Aorta (tissue), 5 donors: ENCODE measurements at places on chromosomes 12 and 14. TPM values are rescaled to one million over a fixed set of nuclear protein-coding genes. Genes with fewer than 3 reads are reported as not detected.
A peak's percentile ranks its signal among the peaks of the same experiment; 100 is the strongest.

DNA sequence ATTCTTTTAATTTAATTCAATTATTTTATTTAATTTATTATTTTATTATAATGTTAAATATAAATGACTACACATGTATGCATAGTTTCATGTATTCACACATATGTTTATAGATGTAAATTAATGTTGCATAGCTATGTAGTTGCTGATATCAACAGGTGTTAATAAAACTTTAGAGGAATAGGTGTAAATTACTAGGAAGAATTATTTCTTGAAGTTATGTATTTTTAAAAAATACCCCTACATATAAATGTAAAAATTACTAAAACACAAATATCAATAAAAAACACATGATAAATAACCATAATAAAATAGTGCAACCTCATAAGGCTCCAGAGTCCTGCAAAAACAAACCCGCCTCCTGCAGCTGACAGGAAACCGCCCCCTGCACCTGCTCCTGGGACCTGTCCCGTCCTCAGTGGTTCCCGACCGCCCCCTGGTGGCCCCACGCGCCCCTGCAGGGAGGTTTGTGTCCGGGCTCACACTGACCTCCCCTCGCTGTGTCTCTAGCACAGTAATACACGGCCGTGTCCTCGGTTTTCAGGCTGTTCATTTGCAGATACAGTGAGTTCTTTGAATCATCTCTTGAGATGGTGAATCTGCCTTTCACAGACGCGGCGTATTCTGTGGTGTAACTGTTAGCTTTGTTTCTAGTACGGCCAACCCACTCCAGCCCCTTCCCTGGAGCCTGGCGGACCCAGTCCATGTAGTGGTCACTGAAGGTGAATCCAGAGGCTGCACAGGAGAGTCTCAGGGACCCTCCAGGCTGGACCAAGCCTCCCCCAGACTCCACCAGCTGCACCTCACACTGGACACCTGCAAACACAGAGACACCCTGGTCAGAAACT, 1264.0 kb downstream of the TMEM121 start:
- no peaks in the 10 kb centered on the region for H3K27me3 ChIP-seq
- no peaks in the 10 kb centered on the region for H3K4me1 ChIP-seq
- H3K36me3 ChIP-seq: no peaks in the 10 kb centered on the region

- H3K36me3 ChIP-seq: peaks cover 2% of the 10 kb centered on the region
- peak; percentile 14 for DNase-seq
- H3K27ac ChIP-seq: no peak overlapping the region
These were observed 125.2 kb upstream of the FKBP4 start for GRCh38 chr12:2669560-2669959.

- H3K36me3 ChIP-seq: peaks cover 3% of the 10 kb centered on the region
- DNase-seq: no peak
- no peak overlapping the region for H3K27ac ChIP-seq
- H3K27me3 ChIP-seq: no peaks in the 10 kb centered on the region
- no peak overlapping the region for H3K4me3 ChIP-seq
These were observed 41.6 kb downstream of the RNF34 start for GRCh38 chr12:121441555-121441954.

DNA sequence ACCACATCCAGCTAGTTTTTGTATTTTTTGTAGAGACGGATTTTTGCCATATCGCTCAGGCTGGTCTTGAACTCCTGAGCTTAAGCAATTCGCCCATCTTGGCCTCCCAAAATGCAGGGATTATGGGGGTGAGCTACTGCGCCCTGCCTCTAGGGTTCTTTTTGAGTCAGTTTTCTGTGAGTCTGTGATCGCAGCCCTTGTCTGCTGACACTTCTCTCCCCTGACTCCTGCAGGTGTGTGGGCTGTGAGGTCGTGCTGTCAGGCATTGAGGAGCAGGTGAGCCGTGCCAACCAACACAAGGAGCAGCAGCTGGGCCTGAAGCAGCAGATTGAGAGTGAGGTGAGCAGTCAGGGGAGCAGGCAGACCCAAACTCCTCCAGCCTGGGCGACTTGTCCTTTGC, 6.3 kb downstream of the COPS7A start:
- no peak for DNase-seq
- no peak overlapping the region for H3K4me3 ChIP-seq
- H3K27me3 ChIP-seq: no peaks in the 10 kb centered on the region
- no peak overlapping the region for H3K27ac ChIP-seq
- H3K36me3 ChIP-seq: no peaks in the 10 kb centered on the region

Gene RACGAP1
- total RNA-seq: 10.1 TPM

GRCh38 chr14:81273521-81273920, 52.8 kb upstream of the GTF2A1 start:
- H3K4me1 ChIP-seq: no peaks in the 10 kb centered on the region
- H3K36me3 ChIP-seq: no peaks in the 10 kb centered on the region
- DNase-seq: no peak

Gene PRH2
- total RNA-seq: not detected

GRCh38 chr12:108140501-108140900, 11.4 kb downstream of the WSCD2 start:
- H3K4me3 ChIP-seq: no peak overlapping the region
- no peaks in the 10 kb centered on the region for H3K27me3 ChIP-seq
- H3K36me3 ChIP-seq: no peaks in the 10 kb centered on the region
- H3K4me1 ChIP-seq: no peaks in the 10 kb centered on the region

Gene MGAT4C
- total RNA-seq: 1.0 TPM

Gene HOXC12
- 0.45 TPM for total RNA-seq

GRCh38 chr12:80939231-80939950, 1.7 kb upstream of the LIN7A start:
- H3K27ac ChIP-seq: no peak overlapping the region
- H3K36me3 ChIP-seq: no peaks in the 10 kb centered on the region
- H3K27me3 ChIP-seq: no peaks in the 10 kb centered on the region
- no peak overlapping the region for H3K4me3 ChIP-seq

DNA sequence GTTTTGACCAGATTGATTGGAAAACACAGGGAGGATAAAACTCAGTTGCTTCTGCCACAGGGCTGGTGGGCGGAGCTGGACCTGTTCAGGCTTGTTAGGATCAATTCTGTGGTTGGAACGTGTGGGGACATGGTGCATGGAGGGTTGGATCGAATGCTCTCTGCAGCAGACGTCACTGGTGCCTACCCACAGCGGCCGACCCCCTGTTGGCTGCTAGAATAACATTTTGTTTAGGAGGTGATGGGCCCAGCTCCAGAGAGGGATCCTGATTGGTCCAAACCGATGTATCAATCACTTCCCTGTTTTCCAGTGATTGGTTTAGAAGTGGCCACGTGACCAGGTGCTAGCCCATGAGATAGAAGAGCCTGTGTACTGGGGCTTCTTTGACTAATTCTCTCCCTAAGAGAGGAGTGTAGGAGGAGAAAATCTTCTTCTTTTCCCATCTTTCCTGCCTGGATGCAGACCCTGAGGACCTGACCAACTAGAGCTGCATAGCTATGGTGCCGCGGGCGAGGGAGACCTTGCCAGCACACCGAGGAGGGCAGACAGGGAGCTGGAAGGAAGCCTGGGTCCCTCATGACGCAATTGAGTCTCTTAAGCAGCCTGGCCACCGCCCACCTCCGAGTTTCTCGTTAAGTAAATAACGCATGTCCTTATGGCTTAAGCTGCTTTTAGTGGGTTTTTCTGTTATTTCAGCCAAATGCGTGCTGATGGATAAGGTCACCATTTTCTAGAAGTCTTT, 163.5 kb downstream of the AACS start:
- peak; percentile 40 for DNase-seq
- H3K36me3 ChIP-seq: no peaks in the 10 kb centered on the region
- H3K27ac ChIP-seq: no peak overlapping the region
- H3K27me3 ChIP-seq: no peaks in the 10 kb centered on the region

- no peak overlapping the region for H3K4me3 ChIP-seq
- no peak for DNase-seq
- H3K27ac ChIP-seq: no peak overlapping the region
These were observed 35.0 kb downstream of the ACADS start for GRCh38 chr12:120760349-120761254.

Gene RHEBL1
- total RNA-seq: 0.55 TPM

- no peaks in the 10 kb centered on the region for H3K4me1 ChIP-seq
- DNase-seq: no peak
- H3K36me3 ChIP-seq: no peaks in the 10 kb centered on the region
- no peaks in the 10 kb centered on the region for H3K27me3 ChIP-seq
- H3K4me3 ChIP-seq: no peak overlapping the region
- H3K27ac ChIP-seq: no peak overlapping the region
These were observed 113.3 kb upstream of the TMPO start for GRCh38 chr12:98402091-98402490.

Gene LGR5
- 0.65 TPM for total RNA-seq

GRCh38 chr14:75282170-75282554, 3.5 kb downstream of the FOS start:
- no peaks in the 10 kb centered on the region for H3K36me3 ChIP-seq
- H3K4me3 ChIP-seq: no peak overlapping the region
- DNase-seq: no peak
- H3K27ac ChIP-seq: no peak overlapping the region

GRCh38 chr12:82848845-82849244, 162.1 kb downstream of the TMTC2 start:
- H3K4me3 ChIP-seq: no peak overlapping the region
- DNase-seq: no peak
- no peaks in the 10 kb centered on the region for H3K27me3 ChIP-seq
- no peaks in the 10 kb centered on the region for H3K36me3 ChIP-seq
- no peaks in the 10 kb centered on the region for H3K4me1 ChIP-seq

Gene BICDL1
- total RNA-seq: 1.7 TPM

- no peak for DNase-seq
- no peaks in the 10 kb centered on the region for H3K27me3 ChIP-seq
- H3K4me1 ChIP-seq: no peaks in the 10 kb centered on the region
- no peaks in the 10 kb centered on the region for H3K36me3 ChIP-seq
- no peak overlapping the region for H3K4me3 ChIP-seq
- no peak overlapping the region for H3K27ac ChIP-seq
These were observed 51.3 kb downstream of the MARK3 start for GRCh38 chr14:103436533-103436932.

Gene CSRP2
- 163 TPM for total RNA-seq

- H3K36me3 ChIP-seq: no peaks in the 10 kb centered on the region
- no peak overlapping the region for H3K27ac ChIP-seq
- no peaks in the 10 kb centered on the region for H3K27me3 ChIP-seq
- no peaks in the 10 kb centered on the region for H3K4me1 ChIP-seq
- peak; percentile 73 for DNase-seq
These were observed 5.8 kb downstream of the WSB2 start for GRCh38 chr12:118055144-118055557.

Gene BDKRB2
- 5.2 TPM for total RNA-seq

- no peak overlapping the region for H3K27ac ChIP-seq
- peaks cover 2% of the 10 kb centered on the region for H3K4me1 ChIP-seq
- H3K27me3 ChIP-seq: no peaks in the 10 kb centered on the region
- H3K36me3 ChIP-seq: no peaks in the 10 kb centered on the region
These were observed 200.6 kb downstream of the CCDC91 start for GRCh38 chr12:28390761-28391385.

DNA sequence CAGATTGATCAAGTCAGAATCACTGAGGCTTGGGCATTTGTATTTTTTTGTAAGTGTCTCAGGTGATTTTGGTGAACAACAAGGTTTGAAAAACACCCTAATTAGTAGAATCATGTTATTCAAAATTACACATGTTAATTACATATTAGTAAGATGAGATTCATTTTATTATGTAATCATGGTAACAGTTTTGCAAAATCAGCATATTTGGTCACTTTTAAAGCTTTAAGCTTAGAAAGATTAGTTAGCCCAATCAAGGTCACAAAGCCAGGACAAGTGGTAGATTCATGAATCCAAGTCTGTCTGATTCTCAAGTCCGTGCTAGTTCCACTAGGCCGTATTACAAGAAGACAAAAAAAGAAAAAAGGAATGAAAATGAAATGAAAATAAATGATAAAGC, 218.4 kb upstream of the FAR2 start:
- no peak for DNase-seq
- H3K27ac ChIP-seq: no peak overlapping the region
- no peaks in the 10 kb centered on the region for H3K4me1 ChIP-seq
- H3K4me3 ChIP-seq: no peak overlapping the region

- H3K4me3 ChIP-seq: peak overlapping the region; percentile 85
- no peaks in the 10 kb centered on the region for H3K4me1 ChIP-seq
- H3K27me3 ChIP-seq: no peaks in the 10 kb centered on the region
- H3K27ac ChIP-seq: no peak overlapping the region
- DNase-seq: peak; percentile 60
These were observed 458 bp upstream of the HOXC4 start for GRCh38 chr12:54053003-54053750.

GRCh38 chr12:11834931-11835330, 185.5 kb downstream of the ETV6 start:
- DNase-seq: no peak
- H3K27me3 ChIP-seq: no peaks in the 10 kb centered on the region
- no peaks in the 10 kb centered on the region for H3K36me3 ChIP-seq
- no peak overlapping the region for H3K27ac ChIP-seq
- peaks cover 11% of the 10 kb centered on the region for H3K4me1 ChIP-seq
- H3K4me3 ChIP-seq: no peak overlapping the region

Gene NOS1
- 0.66 TPM for total RNA-seq

Gene TAS2R43
- 2.2 TPM for total RNA-seq

- no peak overlapping the region for H3K4me3 ChIP-seq
- no peak overlapping the region for H3K27ac ChIP-seq
- peaks cover 3% of the 10 kb centered on the region for H3K36me3 ChIP-seq
- DNase-seq: no peak
These were observed 98.9 kb downstream of the DENND5B start for GRCh38 chr12:31491841-31492598.

Gene RDH12
- not detected for total RNA-seq

GRCh38 chr12:57637364-57637763, 4.4 kb upstream of the B4GALNT1 start:
- H3K4me1 ChIP-seq: no peaks in the 10 kb centered on the region
- no peak for DNase-seq
- no peak overlapping the region for H3K4me3 ChIP-seq
- H3K27me3 ChIP-seq: peaks cover 1% of the 10 kb centered on the region
- no peak overlapping the region for H3K27ac ChIP-seq

DNA sequence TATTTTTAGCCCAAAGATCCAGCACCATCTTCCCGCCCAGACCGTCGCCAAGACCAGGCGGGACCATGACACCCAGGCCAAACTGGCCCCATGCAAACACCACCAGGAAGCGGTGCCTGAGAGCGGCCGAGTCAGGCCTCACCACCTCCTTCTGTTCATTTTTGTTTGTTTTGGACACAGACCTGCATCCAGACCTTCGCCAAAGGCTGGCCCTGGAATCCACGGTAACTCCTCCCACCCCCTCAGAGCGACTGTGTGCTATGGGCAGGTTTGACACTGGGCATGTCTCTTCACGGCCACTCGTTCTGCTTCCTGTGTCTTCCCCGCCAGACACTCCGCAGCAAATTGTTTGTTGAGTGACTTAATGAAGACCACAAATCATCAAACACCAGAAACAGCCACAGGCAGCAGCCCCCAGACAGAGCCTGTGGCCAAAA, 47.1 kb downstream of the NCOR2 start:
- DNase-seq: peak; percentile 85
- H3K27ac ChIP-seq: peak overlapping the region; percentile 98
- H3K27me3 ChIP-seq: no peaks in the 10 kb centered on the region

DNA sequence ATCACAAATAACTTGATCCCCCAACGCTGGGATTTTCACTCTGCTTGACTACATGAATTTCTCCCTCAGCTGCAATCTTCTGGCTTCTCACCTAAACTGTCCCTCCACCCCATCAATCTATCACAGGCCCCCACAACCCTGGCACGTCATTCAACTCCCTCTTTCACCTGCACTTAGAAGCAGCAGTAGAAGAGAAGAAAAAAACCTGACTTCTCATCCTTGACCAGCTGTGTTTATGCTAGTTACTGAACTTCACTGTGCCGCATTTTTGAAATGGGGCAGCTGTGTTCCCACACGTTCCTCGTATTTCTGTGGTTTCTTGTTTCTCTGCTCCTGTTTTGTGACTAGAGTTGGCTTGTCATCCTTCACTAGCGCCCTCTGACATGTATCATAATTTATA, 35.0 kb downstream of the ITPR2 start:
- DNase-seq: no peak
- no peaks in the 10 kb centered on the region for H3K27me3 ChIP-seq
- no peaks in the 10 kb centered on the region for H3K36me3 ChIP-seq
- no peaks in the 10 kb centered on the region for H3K4me1 ChIP-seq
- no peak overlapping the region for H3K27ac ChIP-seq

Gene KRT84
- total RNA-seq: not detected

Gene KIF5A
- 3.5 TPM for total RNA-seq
